Activated CD8-positive, alpha-beta T cell treated with anti-CD3 and anti-CD28 coated beads for 36 hours (primary cell): ENCODE measurements at places on chromosomes 4 and X.

- no peak for DNase-seq
Measured at GRCh38 chr4:148225639-148226038, 216.6 kb downstream of the NR3C2 start.

- DNase-seq = no peak
Measured at GRCh38 chr4:118173956-118174725, 139.9 kb downstream of the NDST3 start.

- DNase-seq = no peak
Measured at GRCh38 chrX:38402118-38402517, 49.7 kb downstream of the OTC start.

DNA sequence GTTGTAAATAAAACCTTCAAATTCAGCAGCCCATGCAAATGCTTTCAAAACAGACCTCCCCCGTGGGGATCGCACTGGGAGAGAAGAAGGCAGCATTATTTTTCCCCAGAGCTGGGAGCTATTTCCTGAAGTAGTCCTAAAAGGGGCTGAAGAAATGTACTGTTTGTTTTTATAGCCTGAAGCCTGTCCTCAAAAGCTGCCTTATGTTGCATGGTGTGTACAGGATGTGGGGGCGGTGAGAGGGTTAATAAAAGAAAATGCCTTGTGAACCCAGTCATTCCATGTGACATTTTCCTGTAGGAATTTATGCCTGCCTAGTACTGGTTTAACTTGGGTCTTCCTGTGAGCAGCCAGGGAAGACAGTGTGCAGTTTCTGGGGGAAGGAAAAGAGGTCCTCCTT, 144.1 kb downstream of the SOWAHB start:
- no peak for DNase-seq

GRCh38 chr4:108954880-108955279, 192.0 kb upstream of the ETNPPL start:
- no peak for DNase-seq

GRCh38 chrX:131918839-131919238, 104.3 kb upstream of the STK26 start:
- DNase-seq = no peak

DNA sequence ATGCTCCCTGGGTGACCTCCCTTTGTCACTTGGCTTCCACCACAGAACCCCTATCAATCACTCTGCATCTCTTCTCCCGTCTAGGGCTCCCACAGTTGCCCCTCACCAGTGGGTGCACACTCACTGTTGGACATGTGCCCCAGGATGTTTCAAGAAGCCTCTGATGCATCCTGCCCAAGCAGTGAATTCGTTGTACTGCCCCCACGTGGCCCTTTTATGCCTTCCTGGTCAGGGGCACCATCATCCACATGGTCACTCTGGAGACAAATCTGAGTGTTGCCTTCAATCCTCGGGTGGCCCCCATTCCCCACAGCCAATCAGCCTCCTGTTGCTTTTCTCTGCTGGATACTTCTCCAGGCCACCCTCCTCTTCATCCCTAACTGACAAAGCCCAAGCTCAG, 12.2 kb downstream of the ITIH6 start:
- peak; percentile 38 for DNase-seq

DNA sequence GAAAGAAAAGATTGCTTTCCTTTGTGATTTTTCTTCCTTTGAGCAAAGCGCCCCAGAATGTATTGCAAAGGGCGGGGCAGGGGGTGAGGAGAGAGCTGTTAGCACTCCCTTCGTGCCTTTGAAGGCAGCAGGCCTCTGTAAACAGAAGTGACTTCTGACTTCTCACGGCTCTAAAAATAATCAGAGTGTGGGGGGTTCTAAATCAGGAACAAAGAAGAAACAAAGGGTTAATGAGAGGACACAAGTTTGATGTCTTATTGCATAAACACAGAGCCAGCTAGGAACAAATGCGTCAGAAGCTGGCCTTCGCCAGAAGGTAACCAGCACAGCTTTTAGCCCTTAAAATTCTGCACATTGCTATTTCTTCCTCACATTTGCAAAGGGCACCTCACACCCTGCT, 626.2 kb downstream of the MID1IP1 start:
- peak; percentile 33 for DNase-seq

GRCh38 chr4:1802720-1803522, 9.8 kb downstream of the FGFR3 start:
- DNase-seq = no peak

GRCh38 chr4:103449296-103450023, 251.3 kb upstream of the CENPE start:
- DNase-seq = no peak

- no peak for DNase-seq
Measured at GRCh38 chr4:1029529-1029928, 18.1 kb downstream of the FGFRL1 start.

GRCh38 chr4:185779517-185779916, 32.5 kb downstream of the SORBS2 start:
- DNase-seq = no peak

DNA sequence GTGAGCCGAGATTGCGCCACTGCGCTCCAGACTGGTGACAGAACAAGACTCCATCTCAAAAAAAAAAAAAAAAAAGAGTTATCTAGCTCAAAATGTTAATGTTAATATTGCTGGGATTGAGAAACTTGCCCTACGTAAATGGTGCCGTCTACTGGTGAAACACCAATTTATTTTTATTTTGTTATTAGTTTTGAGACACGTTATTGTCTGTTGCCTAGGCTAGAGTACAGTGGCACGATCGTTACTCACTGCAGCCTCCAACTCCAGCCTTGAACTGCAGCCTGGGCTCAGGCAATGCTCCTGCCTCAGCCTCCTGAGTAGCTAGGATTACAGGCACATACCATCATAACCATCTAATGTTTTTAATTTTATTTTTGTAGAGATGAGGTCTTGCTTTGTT, 262.8 kb downstream of the BMPR1B start:
- DNase-seq = no peak

GRCh38 chr4:103375278-103375677, 177.1 kb upstream of the CENPE start:
- no peak for DNase-seq

- DNase-seq = no peak
Measured at GRCh38 chr4:108053251-108053711, 63.6 kb downstream of the HADH start.

- no peak for DNase-seq
Measured at GRCh38 chrX:48530736-48531135, 8.8 kb upstream of the TBC1D25 start.

- no peak for DNase-seq
Measured at GRCh38 chr4:127141856-127142255, 490.9 kb upstream of the INTU start.

GRCh38 chr4:100063355-100063754, 113.3 kb upstream of the H2AZ1 start:
- no peak for DNase-seq

GRCh38 chr4:39446483-39446841, 12.3 kb downstream of the RPL9 start:
- DNase-seq = no peak

- DNase-seq = no peak
Measured at GRCh38 chrX:66602381-66602938, 36.4 kb downstream of the EDA2R start.

DNA sequence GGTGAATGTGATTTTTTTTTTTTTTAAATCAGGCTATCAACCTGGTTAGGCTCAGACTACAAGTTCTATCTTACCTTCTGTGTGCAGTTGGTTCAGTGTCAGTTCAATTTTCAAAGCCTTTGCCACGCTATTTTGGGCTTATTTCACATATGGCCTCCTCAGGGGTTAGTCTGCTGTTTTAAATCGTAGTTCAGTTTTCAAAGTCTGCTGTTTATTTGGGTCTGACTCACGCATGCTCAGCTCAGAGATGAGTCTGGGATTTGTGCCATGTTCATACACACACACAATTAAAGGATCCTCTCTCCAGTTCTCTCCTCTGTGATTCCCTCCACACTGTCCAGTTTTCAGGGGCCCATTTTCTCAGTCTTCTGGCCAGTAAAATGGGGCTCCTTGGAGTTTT, 32.3 kb upstream of the ZFX start:
- no peak for DNase-seq

DNA sequence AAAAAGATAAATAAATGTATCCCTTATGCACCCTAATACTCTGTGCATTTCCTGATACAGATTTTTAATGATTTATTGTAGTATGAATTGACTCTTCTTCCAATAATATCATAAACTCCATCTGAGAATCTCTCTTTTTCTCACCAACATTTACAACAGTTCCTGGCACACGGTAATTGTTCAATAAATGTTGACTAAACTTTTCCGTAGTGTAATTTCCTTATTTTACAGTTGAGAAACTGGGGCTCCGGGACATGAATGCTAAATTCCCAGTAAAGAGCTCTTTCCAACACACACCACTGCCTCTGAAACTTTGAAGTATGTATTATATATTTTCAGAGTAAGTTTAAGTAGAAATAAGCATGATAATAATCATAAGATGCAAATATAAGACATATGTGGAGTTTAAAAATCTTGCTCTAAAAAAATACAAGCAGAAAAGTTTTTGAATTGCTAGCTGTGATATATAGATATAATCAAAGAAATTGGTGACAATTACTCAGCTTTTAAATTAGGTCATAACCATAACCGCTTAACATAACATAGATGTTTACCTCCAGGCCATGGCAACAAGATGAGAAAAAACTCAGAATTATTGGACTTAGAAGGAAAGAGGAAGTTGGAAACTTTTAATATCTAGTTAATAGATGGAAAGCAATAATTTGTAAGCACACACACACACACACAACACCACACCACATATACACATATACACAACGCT, 28.2 kb upstream of the ANTXR2 start:
- no peak for DNase-seq

DNA sequence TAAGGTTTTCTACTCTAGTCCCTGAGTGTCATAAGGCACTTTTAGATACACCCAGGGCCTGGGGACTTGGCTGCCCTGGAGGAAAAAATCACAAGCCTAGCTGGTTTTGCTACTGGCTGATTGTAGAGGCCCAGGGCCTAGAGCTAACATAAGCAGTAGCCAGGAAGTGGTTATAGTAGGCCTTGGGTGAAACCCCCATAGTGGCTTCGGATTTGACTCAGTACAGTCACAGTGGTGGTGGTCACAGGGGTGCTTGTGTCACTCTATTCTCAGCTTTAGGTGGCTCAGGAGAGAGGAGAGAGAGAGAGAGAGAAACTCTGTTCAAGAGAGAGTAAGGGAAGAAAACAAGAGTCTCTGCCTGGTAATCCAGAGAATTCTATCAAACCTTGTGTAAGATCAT, 194.5 kb upstream of the EDA2R start:
- peak; percentile 2 for DNase-seq

- DNase-seq = no peak
Measured at GRCh38 chrX:109997786-109998452, 5.0 kb upstream of the TMEM164 start.

DNA sequence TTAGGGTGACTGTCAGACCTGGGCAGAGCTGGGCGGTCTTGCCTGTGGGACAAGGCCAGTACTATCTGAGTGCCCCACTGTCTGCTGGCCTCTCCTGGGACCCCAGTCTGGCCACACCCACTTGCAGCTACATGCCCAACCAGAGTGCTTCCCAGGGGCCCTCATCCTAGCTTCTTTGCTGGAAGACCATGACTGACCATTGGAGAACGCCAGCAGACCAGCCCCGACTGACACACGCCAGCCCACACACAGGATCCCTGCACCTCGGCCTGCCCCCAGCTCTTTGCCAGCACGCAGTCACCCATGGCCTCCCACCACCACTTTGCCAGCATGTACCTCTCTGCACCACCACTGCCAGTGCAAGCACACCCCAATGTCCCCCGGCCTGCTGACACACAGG, 585.7 kb downstream of the ZNF674 start:
- DNase-seq = no peak

- DNase-seq = no peak
Measured at GRCh38 chr4:89258506-89258905, 49.1 kb downstream of the GPRIN3 start.

GRCh38 chr4:163701916-163702315, 207.4 kb downstream of the TMA16 start:
- no peak for DNase-seq

DNA sequence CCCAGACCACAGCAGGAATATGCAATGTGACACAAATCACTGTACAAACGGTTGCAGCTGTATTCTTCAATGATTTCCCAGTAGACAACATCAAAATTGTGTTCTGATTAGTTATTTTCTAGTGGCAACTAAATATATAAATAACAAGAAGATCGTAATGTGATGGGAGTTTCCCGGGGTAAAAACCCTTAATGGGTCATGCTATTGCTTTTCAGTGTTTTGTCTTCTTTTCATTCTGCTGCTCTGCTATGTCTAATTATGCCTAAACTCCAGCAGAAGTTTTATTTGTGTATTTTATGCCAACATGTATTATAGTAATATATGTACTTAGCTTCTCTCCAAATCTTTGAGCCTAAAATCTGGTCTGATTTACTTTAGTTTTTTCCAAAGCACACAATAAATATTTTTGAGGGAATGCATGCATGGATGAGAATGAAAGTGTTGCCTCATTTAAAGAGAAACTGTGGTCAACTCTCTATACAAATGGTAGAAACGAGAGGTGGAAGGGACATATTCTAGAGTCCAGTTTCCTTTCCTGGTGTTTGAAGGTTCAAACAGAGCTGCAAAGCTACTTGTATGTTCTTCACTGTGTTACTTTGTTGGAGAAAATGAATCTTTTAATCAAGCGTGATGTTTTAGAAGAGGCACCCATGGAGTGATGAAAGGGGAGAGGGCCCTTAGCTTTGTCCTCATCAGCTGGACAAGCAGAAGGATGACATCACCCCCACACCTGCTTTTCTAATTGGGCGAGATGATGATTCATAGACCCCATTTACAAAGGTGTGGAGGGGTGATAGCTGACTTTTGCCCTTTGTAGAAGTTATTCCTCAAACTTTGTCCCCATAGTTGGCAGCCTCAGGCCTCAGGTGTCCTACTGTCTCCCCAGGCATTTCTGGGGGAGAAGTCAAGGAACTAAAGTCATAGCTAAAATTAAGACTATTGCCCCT, 129.7 kb downstream of the FRAS1 start:
- no peak for DNase-seq

DNA sequence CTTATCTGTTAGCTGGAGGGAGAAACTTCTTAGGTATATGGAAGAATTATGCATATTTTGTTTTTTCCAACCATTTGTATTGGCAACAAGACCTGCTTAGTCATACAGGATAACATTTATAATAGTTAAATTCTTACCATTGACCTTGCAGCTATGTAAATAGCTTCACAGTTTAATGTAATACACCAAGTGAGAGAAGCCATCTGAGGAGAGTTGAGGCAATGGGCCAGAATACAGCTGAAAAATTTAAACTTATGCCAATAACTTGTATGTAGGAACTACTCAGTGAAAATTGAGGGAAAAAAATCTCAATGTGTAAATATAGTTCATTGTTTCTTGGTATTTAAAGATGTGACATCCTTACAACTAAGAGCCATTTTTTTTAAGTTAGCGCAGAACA, 273.5 kb downstream of the DACH2 start:
- no peak for DNase-seq
